ENCODE measurements at places on chromosomes 3 and 15.
A peak's percentile ranks its signal among the peaks of the same experiment; 100 is the strongest.

GRCh38 chr15:70153921-70154717 is 56.4 kb upstream of the TLE3 start:
- no peak for DNase-seq

- no peak for DNase-seq
Observed at GRCh38 chr3:136350132-136350531, 100.0 kb downstream of the PCCB start.

DNA sequence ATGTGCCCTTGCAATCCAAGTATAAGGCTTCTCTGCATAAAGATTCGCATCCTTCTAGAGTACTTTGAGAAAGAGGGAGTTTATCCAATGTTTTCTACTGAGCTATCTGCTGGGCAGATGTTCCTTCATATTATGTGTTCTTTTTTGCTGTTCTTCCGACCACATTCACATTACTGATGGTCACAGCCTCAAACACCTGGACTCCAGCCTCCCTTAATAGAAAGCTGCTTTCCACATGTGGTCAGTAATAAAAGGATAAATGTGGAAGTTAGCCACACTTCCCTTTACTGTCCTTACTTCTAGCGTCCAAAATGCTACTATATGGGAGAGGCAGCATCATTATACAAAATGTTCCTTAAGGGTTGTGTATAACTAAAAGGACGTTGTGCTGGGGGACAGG is 116.9 kb downstream of the CD47 start:
- no peak for DNase-seq

- no peak for DNase-seq
Observed at GRCh38 chr3:100368441-100368840, 32.4 kb downstream of the TOMM70 start.

DNA sequence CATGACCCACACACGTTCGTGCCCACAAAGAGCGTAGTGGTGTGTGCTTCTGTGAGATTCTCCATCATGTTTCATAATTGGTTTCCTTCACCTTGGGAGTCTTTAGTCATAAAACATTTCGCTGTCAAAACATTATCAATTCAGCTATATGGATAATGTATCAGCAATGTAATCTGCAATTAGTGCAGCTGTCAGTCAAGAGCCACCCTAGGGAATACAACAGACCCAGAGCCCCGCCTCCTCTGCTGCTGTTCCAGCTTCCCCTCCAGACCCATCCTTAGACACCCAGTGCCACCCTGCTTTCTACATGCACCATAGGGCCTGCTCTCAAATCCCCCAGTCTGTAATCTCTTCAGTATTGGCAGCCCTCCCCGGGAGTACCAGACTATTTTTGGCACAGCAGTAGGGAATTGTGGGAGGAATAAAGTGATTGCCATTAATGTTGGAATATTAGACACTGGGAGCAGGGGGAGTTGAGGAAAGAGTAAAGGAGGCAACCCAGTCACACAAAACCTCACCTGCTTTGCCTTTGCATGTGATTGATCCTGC is 31.5 kb upstream of the C3orf80 start:
- DNase-seq, result no peak

- DNase-seq, result no peak
Observed at GRCh38 chr3:193095366-193095765, 145.7 kb upstream of the PLAAT1 start.

DNA sequence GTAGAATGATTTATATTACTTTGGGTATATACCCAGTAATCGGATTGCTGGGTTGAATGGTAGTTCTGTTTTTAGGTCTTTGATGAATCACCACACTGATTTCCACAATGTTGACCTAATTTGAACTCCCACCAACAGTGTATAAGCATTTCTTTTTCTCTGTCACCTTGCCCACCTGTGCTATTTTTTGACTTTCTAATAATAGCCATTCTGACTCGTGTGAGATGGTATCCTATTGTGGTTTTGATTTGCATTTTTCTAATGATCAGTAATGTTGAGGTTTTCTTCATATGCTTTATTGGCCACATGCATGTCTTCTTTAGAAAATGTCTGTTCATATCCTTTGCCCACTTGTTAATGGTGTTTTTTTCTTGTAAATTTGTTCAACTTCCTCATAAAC is 340.8 kb downstream of the PLOD2 start:
- no peak for DNase-seq

DNA sequence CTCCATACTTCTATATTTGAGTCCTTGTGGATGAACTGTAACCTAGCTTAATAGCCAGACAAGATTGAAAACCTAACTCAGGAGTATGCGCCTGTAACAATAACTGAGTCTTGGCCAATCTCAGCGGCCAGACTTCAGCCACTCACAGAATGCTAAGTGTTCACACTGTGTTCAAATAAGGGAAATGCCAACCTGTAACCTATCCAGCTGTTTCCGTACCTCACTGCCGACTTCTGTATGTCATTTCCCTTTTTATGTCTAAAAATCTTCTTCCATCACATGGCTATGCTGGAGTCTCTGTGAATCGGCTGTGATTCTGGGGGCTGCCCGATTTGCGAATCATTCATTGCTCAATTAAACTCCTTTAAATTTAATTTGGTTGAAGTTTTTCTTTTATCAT is 169.2 kb downstream of the NFKBIZ start:
- no peak for DNase-seq

DNA sequence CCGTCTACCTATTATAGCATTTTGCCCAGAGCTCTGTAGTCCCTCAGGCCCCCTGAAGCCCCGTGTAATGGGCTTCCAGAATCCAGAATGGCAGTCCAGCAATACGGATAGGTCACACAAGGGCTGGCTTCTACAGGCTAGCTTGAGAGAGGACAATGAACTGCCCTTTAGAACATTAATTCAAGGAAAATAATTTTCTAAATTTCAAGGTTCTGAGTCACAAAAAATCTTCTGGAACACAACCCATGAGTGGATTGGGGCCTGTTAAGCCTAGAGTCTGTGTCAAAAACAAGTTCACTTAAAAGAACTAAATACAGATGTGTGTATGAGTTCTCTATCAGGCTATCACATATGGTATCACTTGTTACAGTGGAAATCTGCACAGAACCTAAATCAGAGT is 28.8 kb downstream of the DCP1A start:
- no peak for DNase-seq

DNA sequence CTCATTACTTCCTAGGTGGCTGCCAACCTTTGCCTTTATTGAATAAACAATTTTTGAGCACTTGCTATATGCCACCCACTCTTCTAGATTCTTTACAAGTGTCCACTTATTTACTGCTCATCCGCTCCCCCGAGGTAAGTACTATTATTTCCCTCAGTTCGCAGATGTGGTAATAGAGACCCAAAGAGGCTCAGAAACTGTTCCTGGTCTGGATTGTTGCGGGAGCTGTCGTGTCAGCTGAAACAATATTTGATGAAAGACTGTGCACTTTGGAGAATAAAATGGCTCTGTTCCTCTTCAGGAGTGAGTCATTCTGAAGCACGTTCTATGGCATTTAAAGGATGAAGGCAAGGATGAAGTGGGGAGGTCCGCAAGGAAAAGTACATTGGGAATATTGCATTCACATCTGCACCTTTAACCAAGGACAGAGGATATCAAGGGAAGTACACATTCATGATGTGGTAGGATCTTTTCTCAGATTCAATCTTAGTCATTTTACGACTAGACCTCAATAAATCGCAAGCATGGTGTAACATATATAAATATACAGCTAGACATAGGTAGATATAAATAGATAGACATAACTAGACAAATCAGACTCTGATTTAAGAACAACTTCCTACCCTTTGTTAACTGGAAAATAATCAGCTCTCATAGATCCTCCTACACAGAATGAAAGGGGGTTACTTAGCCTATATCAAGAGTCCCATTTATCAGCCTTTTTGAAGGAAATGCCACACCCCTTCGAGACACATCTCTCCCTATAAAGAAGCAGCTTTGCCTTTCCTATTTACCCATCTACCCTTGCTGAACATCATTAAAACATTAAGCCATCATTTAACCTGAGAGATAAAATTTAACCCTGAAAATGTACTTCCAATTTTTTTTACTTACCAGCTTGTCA is 70.3 kb downstream of the RORA start:
- no peak for DNase-seq

- no peak for DNase-seq
Observed at GRCh38 chr3:4232798-4233197, 70.4 kb upstream of the SETMAR start.

DNA sequence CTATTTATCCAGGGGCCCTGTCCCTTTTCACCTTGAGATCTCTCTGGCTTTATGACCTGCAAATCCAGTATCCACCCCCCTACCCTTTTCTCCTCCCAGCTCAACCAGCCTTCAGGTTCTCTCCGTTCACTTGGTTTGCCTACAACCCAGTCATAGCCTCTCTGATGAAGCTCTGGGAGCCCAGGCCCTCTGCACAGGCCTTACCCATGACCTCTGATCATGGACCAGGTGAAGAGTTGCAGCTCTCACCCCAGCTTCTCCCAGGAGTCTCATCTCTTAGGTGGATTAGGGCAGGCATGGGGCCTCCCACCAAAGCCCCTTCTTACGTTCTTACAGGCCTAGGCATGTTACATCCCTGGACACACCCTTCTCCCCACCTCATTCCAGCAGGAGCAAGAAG is 59.8 kb downstream of the EXOG start:
- DNase-seq, result no peak

GRCh38 chr3:149377408-149378364 is at the start of gene TM4SF1:
Gene TM4SF1, minus strand, starts transcription at chr3:149377649. Its CDS starts 102 bp downstream, at chr3:149377547.
- DNase-seq, result no peak

- no peak for DNase-seq
Observed at GRCh38 chr15:52716536-52716935, 37.3 kb upstream of the ATOSA start.

DNA sequence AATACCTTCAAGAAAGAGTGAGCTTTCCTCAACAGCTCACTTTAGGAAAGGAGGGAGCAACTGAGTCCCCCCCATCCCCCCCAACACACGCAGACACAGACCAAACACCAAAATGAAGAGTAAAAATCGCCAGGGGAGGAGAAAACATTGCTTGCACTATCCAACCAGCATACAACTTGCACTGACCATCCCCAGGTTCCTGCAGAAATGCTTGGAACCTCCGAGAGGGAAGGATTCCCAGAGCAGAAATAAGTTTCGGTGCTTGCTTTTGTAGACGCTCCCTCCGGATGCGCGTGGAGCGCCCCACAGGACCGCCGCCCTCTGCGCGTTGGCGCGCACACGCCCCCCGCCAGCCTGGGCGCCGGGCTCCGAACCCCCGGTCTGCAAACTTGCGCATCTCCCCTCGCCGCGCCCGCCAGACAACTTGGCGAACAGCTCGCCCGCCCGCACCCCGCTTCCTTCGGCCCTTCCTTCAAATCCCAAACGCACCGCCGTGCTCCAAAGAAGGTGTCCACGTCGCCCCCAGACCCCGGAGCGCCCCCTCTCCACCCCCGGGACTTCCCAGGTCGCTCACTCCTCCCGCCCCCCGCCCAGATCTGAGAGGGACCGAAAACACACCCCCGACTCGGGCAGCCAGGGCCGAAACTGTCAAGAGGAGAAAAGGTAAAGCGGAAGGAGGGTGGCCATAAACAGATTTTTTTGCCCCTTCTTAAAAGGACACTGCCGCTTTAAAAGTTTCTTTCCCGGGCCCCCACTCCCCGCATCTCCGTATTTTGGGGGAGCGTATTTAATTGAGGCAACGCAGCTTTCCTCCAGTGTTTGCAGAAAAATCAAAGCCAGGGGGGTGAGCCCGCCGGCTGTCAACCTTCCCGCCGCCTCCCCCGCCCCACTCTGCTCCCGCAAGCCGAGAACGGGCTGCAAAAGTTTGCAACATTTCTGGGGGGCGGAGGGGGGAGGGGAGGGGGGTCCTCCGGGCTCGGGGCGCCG is 859 bp downstream of the RORA start:
- no peak for DNase-seq

DNA sequence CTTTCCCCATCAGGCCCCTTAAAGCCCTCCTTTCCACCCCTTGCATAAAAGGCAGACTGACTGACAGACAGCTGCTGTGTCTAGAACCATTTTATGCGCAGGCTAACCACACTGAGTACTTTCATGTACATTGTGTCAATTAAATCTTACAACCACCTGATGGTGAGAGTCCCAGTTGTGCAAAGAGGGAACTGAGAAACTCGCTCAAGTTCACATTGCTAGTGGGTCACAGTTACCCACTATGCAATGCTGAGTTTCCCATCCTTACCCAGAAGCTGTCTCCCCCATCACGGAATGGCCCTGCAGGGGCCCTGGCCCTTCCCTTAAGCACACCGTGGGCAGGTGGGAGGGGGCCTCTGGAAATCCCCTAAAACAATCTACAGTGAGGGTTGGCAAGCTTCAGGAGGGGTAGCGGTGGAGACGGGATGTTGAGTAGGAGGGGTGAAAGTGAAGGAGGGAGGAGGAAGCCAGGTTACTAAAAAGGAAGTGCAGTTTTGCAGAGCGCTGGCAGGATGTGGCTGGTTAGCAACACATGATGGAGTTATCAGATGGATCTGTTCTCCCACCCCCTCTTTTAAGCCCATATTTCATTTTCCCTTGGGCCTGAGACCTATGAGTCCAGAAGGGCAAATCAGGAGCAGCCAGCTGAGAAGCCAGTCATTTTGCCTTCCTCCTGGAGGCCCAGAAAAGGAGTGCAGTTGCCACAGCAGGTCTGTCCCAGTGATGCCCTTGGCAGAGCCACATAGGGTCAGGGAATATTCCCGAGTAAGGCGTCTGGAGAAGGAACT is 30.0 kb downstream of the STARD5 start:
- DNase-seq, result no peak

DNA sequence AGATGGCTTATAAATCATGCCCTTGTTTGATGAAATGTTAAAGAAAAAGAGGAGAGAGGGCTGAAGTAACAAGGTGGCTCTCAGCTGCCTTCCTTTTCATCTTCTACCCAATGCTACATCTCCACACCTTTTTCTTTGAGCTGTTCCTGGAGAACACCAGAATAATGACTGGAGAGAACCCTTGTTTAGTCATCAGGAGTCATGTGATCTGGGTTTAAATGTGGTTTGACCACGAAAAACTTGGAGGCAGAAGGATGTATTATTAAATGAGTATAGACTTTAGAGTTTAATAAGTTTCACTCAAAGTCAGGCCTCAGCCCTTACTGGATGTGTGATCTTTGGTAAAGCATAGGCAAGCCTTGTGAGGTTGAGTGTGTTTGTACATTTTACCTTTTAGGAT is 230.3 kb upstream of the TBL1XR1 start:
- no peak for DNase-seq

GRCh38 chr15:99704444-99704838 is 28.8 kb downstream of the LYSMD4 start:
- peak; percentile 56 for DNase-seq

DNA sequence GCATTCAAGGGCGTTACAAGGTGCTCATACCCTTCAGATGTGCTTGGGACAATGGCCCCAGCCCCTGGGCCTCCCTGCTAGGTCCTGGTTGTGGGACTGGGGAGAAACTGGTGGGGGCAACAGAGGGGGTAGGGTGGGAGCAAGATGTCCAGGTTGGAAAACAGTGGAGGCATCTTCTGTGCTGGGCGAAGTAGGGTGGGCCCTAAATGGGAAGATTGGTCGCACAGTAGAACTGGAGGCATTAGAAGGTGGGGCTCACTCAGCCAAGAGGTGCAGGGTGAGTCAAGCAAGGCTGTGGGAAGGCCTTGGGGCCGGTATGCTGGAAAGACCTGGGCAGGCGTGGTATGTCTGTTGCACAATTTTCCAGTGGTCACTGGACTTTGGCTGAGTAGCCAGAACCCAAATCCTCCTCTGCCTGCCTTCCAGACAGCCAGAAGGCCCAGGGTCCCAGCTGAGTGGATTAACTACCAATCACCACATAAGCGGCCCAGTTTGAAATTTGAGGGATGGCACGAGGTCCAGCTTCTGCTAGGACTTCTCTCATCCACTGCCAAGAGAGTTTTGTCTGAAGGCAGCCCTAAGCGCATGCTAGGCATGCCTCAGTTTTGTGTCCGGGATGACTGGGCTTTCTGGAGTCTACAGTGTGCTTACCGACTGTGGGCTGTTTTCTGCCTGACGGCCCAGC is 74.5 kb downstream of the LSM3 start:
- DNase-seq, result no peak

- DNase-seq, result no peak
Observed at GRCh38 chr3:13433912-13434311, 13.8 kb upstream of the NUP210 start.
